Stimulated activated CD8-positive, alpha-beta memory T cell treated with anti-CD3 and anti-CD28 coated beads, Interleukin-2, amount 100 ng/mL, for 1 hour (primary cell): ENCODE measurements at places on chromosomes 1 and 21.
A peak's percentile ranks its signal among the peaks of the same experiment; 100 is the strongest.

DNA sequence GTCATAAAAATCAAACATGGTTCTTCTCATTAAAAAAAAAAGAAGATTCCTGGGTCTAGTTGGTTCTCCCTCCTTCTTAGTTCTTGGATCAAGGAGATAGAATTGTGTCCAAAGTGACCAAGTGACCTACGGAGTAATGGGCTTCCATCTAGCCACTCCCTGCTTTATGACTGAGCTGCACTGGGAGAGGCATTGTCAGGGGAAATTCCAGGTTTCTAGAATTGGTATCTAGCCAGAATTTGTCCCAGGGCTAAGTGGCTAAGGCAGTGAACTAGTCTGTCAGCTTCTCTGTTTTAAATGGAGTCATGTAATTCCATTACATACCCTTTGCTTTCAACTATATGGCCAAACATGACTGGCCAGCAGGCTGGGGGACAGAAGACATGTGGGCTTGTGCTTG lies 40.1 kb upstream of the ERG start:
- DNase-seq: no peak

- peak; percentile 74 for DNase-seq
These were observed 34.9 kb downstream of the ECE1 start for GRCh38 chr1:21255284-21255942.

DNA sequence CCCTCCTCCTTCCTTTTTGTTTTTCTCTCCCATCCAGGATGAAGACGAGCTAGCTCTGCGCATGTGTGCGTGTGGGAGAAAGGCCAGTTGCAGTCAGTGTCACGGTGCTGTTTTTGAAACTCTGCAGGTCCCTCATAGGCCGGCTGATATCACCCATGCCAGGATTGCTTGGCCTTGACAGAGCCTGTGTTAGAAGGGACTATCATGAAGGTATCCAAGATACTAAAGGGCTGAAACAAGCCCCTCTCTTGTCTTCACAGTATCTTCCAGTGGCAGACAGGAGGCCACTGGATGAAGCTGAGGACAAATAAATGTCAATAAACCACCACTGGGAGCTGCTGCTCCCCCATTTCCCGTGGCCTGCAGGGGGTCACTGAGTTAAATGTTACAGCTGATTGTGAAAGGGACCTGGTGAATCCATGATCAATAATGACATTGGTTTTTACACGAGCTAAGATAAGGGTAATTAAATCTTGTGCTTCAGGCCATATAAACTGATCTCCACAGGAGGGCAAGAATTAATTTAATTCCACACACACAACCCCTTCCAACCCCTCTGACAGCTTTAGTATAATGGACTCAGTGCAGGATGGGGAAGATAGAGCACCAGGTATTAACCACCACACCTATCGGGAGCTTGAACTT lies 64.6 kb upstream of the TARBP1 start:
- DNase-seq: no peak

DNA sequence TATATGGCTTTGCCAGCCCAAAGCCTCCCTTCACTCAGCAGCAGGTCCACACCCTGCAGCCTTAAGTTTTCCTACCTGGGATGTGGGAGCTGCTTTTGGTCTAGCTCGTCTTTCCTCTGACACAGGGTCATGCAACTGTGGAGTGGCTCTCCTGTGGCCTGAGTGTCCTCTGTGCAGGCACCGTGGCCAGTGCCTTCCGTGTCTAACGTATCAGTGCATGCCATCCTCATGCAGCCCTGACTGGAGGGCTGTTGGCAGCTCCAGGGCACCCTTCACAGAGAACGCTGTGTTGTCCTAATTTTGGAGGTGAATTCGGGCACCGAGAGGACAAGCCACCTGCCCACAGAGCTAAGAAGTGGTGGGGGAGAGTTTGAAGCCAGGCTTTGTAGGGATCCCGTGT lies 25.7 kb upstream of the C1orf174 start:
- no peak for DNase-seq

- no peak for DNase-seq
These were observed 28.1 kb downstream of the SHISA4 start for GRCh38 chr1:201916649-201917249.

DNA sequence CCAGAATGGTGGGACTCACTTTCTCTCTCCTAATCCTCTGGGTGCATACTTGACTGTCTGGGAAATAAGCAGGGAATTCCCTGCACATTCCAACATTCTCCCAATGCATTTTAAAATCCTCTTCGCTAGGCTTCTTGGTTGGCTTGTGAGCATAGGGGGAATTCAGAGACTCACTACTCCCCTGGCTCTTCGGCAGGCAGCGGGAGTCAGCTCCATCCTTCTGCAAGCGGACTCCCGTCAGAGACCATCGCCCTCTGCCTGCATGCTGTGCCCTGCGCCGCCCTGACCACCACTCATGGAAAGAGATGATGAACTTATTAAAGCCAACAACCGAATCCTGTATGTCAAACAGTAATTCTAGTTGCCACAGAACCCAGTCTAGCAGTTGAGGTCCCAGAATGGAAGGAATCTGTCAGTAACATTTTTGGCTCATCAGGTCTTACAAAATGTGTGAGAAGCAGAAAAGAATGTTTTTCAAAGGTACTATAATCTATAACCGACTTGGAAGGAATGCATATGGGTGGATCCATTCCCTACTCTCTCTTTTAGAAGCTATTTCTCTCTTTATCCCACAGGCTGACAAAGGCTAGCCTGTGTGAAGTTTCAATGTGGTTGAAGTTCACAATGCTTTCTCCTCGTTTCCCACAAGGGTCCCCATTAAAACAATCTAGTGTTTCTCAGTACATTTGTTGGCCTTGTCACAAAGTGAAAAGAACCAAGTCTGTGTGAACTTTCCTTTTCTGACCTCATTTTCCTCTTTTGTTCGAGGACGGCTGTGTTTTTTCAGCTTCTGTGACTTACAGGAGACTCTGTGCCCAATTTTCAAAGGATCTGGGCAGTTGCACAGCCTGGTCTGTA lies 119.1 kb upstream of the ADAR start:
- DNase-seq: no peak

- DNase-seq: no peak
These were observed 31.3 kb downstream of the WNT4 start for GRCh38 chr1:22111620-22112019.

GRCh38 chr1:86068271-86068721 lies 88.3 kb downstream of the COL24A1 start:
- DNase-seq: no peak

DNA sequence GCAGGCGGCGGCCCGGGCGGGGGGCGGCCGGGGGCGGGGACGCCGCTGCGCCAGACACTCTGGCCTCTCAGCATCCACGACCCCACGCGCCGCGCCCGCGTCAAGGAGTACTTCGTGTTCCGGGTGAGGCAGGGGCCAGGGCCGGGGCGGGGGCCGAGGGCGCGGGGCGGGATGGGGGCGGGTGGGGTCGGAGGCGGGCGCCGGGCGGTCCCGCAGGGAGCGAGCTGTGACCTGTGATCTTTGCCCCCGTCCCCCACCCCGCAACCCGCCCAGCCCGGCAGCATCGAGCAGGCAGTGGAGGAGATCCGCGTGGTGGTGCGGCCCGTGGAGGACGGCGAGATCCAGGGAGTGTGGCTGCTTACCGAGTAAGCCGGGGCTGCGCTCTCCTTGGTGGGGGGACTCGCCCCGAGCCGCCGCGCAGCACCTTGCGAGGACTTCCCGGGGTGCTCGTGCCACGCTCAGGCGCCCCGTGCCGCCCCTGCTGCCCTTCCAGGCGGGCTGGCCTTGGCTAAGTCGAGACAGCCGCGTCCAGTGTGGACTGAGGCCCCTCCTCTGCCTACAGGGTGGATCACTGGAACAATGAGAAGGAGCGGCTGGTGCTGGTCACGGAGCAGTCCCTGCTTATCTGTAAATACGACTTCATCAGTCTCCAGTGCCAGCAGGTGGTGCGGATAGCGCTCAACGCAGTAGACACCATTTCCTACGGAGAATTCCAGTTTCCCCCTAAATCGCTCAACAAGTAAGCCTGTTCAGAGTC lies 514 bp downstream of the TPRG1L start:
- no peak for DNase-seq

DNA sequence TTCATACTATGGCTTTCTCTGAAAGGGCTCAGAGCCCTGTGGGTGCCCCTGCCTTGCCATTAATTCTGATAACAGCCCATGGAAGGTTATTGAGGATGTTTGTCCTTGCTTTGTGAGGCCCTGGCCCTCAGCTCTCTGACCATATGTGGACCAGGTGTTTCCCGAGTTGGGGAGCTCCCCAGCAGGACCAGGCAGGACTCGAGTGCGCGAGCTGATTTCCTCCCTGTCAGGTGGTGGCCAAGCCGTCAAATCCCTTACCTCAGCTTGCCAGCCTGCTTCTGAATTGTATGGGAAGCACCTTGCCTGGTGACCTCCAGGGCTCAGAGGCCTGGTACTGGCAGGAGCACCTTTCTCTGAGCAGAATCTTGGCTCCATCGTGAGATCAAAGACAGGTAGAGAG lies 17.9 kb upstream of the SDE2 start:
- DNase-seq: no peak

DNA sequence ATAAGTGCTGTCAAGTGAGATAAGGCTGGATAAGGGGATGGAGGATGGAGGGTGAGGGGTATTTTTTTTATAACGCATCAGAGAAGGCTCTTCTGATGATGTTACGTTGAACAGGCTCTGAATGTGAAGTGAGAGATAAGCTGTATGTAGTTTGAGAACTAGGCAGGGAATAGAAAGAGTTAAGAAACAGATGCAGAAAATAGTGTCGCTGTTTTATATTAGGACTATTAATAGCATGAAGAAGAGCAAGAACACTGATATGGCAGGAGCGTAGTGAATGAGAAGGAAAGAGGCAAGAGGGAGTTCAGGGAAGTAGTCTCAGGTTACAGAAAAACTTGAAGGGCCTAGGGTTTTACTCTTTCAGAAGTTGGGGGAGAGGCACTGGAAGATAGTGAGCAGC lies 59.8 kb downstream of the GPR88 start:
- DNase-seq: no peak

GRCh38 chr1:165637427-165637826 lies 6.4 kb downstream of the MGST3 start:
- no peak for DNase-seq

GRCh38 chr1:215079456-215079855 lies 3.1 kb upstream of the KCNK2 start:
- no peak for DNase-seq

DNA sequence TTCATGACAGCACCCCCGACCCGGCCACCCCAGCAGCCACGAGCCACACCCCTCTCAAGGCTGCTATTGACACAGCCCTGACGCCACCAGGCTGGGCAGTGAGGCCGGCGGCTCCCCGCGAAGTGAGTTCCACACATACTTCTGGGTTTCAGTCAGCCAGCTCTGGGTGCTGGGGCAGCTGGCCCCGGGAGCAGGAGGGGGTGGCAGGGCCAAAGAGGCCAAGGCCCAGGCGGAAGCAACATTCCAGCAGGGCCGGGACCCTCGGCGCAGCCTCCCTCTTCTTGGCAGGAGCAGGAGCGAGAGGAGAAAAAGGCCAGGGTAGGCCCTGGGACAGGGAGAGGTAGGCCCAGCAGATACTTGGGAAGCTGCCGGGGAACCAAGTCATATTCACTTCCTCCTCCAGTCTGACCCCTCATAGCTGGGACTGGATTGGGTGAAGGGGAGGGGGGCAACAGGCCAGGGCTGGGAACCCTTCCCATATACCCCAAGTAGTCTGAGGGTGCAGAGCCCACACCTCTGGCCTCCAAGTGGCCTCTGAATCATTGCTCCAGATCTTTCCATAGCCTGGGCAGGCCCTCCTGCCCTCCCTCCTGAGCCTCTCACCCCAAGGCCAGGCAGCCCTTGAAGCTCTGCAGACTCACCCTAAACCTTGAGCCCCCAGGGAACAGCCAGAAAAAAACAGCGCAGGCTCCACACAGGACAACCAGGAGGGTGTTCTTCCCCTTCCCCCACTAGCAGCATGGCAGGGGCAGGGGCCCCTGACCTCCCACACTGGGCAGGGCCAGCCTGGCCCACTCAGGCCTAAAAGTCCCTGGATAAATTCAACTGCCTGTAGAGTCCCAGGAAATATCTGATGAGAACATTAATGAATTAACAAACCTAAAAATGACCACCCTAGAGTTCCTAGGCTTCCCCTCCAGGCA lies 5.7 kb downstream of the HSPG2 start:
- DNase-seq: no peak

- no peak for DNase-seq
These were observed 9.2 kb upstream of the OSBPL9 start for GRCh38 chr1:51607681-51608095.

DNA sequence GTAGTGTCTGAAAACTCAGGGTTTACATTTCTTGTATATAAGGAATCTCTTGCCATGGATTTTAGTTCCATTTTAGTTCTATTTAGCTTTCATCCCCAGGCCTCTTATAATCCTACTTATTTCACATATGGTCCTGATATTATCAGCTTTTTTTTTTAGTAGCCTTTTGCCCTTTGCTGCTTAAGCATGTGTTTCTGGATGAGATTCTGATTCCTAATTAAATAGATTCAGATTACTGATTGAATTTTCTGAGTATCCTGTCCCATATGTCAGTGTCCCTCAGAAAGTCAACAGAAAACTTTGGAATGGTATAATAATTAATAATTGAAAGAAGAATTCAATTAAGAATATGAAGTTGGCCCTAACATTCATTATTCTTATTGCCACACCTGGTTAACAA lies 134.7 kb upstream of the HOOK1 start:
- no peak for DNase-seq

- no peak for DNase-seq
These were observed 82.9 kb downstream of the GALNT2 start for GRCh38 chr1:230149751-230150584.

DNA sequence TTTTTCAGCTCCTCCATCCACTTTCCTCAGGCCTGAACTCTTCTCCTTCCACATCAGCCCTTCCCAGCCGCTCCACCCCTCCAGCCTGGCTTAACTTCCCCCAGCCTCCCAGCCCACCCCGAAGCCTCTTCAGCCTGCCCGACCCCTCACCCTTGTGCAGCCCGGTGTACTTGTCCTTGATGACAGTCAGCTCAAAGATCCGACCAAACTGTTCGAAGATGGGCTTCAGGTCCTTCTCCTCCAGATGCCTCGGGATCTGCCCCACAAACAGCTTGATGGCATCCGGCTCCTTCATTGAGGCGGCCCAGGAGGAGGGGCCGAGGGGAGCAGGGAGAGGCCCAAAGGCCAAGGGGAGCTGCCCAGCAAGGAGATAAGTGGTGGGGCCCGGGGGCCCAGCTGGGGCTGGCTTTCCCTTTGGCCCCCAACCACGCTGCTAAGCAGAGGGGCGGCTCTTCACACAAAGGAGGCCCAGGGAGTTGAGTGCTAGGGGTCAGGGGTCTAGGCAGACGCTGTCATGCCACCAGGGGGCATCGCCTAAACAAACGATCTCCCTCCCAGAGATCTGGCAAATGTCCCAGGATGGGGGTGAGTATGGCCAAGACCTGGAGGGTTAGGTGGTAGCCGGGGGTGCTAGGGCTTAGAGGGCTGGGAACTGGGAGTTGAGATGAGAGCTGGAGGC lies 738 bp downstream of the CELF3 start:
- no peak for DNase-seq

DNA sequence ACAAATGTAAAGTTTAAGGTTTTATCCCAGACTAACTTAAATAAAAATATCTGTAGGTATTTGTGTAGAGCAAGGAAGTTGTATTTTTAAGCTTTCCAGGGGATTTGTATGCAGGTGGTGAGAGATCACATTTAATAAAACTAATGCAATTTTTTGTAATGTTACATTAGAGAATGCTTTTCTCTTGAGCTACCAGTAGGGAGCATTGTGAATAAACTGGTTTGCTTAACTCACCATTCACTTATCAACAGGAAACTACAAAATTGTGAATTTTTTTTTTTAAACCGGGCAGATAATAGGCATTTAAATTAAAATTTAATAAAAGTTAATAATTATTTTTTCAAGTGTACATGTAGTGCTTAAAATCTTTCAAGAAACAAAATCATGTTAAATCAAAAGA lies 78.6 kb downstream of the IVNS1ABP start:
- no peak for DNase-seq

GRCh38 chr1:205680073-205680851 lies at the start of gene SLC45A3:
TSS of gene SLC45A3 (minus strand) at chr1:205680509. CDS start at chr1:205664656, 15,853 bp downstream.
- DNase-seq: peak; percentile 16
